DMS 273 treated with DMSO at 0.1 percent for 48 hours (cell line): ENCODE measurements at places on chromosomes 7 and 10.
A peak's percentile ranks its signal among the peaks of the same experiment; 100 is the strongest.

DNA sequence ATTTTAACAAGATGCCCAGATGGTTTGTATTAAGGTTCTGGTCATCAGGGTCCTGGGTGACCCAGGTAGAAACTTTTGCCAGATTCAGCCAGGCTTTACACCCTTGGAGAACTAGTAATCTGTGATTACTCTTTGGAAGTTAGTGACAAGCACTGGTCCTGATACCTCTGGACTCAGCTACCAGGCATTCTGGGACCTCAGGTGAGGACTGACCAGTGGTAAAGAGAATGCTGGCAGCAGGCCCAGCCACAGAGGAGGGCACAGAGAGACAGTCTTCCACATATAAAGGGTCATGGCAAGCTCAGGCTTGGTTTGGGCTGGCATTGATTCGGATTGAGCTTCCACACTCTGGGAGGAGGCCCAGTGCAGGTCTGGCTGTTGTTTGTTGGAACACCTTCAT is 112.0 kb upstream of the CHST15 start:
- no peak for DNase-seq

GRCh38 chr7:28410628-28411531 is 1.4 kb upstream of the CREB5 start:
- no peak for DNase-seq

- DNase-seq = no peak
Observed at GRCh38 chr7:132939495-132939894, 142.4 kb downstream of the CHCHD3 start.

- no peak for DNase-seq
Observed at GRCh38 chr7:74405899-74406512, 47.7 kb upstream of the GTF2IRD1 start.

GRCh38 chr7:584122-584465 is 64.4 kb upstream of the PDGFA start:
- DNase-seq = no peak

- no peak for DNase-seq
Observed at GRCh38 chr10:535051-535450, 154.4 kb downstream of the DIP2C start.

- no peak for DNase-seq
Observed at GRCh38 chr7:37930226-37930948, 9.9 kb downstream of the EPDR1 start.

GRCh38 chr7:150715293-150715692 is 1.1 kb upstream of the GIMAP1 start:
- DNase-seq = no peak

- peak; percentile 73 for DNase-seq
Observed at GRCh38 chr7:70681469-70682350, 450.2 kb upstream of the GALNT17 start.

GRCh38 chr7:73964786-73965185 is 63.2 kb upstream of the ELN start:
- DNase-seq = no peak

DNA sequence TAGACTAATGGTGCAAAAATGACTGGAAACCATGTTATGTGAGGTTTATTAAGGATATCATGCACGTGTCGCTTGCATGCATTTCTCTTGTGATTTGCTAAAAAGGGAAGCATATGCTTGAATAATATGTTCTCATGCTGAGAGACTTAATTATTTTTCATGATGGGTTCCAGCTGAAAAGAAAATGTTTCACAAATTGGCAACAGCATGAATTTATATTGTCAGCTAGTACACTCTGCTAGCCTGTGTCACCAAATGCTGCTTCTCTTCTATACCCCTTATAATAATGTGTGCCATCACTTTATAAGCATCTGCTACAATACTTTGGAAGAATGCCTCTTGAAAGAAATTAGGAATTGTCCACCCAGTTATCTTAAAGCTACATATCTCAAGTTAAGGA is 63.0 kb downstream of the GNAI1 start:
- DNase-seq = no peak

- DNase-seq = no peak
Observed at GRCh38 chr10:127447197-127447596, 101.9 kb upstream of the NPS start.

GRCh38 chr7:47690902-47691558 is 109.1 kb upstream of the TNS3 start:
- DNase-seq = no peak

DNA sequence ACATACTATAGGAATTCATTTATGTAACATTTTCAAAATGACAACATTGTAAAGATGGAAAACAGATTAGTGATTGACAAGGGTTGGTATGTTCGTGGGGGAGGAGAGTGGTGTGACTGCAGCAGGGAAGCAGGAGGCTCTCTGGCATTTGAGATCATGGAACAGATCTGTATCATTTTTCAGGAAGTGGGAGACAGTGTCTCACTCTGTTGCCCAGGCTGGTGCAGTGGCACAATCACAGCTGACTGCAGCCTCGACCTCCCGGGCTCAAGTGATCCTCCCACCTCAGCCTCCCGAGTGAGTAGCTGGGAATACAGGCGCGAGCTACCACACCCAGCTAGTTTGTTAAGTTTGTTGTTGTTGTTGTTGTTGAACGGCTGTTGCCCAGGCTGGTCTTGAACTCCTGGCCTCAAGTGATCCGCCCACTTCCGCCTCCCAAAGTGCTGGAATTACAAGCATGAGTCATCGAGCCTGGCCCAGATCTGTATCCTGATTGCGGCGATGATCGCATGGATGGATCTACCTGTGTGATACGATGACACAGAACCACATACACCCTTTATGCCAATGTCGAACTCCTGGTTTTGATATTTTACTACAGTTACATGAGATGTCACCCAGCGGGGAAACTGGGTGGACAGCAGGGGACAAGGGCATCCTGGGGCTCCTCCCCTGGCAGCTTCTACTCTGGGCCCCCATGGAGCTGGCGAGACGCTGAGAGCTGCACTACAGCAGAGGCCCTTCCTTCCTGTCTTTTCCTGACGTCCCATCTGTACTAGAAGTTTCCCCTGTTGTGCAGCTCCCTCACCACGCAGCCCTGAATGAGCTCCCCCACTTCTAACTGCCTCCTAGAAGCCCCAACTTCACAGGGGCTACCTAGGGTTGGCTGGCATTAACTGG is 12.3 kb upstream of the CYTH3 start:
- DNase-seq = no peak

GRCh38 chr10:96427291-96427690 is 68.5 kb upstream of the OPALIN start:
- no peak for DNase-seq

- DNase-seq = no peak
Observed at GRCh38 chr10:13987446-13987845, 343.3 kb downstream of the FRMD4A start.

DNA sequence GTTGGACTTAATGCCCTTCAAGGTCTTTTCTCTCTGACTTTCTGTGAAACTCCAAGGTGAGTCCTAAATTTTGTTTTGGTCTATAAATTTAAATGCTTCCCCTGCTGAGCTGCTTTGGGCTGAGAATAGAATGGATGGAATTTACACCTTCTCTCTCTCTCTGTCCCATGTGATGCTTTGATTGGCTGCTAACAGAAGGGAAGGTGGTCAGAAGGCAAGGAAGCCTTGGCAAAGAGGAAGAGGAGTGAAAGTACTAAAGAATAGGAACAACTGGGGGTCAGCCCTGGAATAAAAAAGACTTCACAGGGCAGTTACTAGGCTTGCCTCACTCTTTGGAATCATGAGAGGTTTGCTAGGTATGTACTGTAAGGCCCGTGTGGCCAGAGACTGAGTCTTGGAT is 260.2 kb downstream of the AUTS2 start:
- DNase-seq = no peak

DNA sequence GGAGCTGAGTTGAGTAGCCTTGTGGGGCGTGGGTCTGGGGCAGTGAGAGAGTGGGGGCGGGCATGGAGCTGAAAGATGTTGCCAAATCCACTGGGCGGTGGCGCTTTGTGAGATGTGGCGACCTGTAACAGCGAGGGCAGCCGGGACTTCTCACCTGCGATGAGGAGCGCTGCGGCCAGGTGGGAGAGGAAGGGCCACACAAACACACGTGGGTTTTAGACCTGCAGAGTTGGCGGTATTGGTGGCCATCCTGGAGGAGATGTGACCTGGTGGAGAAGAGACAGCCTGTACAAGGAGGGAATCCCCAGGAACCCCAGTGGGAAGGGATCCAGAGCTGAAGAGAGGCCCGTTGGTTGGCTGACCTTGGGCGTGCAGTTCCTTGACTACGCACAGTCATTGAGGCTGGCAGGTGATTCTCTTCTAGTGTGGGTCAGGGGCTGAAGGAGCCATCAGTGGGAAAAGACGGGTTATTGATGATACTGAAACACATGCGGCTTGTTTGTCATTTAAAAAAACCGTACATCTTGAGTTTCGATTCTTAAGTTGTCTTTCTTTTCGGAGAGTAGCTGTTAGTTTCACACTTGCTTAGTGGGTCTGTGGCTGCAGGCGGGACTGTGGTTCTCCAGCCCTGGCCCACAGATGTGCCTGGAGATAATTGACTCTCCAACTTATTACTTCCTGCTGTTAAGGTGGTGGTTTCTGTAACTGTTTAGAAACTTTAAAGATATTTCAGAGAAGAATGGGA is 2.4 kb downstream of the CHST12 start:
- no peak for DNase-seq

GRCh38 chr10:46226232-46226631 is 60.6 kb upstream of the ANTXRL start:
- no peak for DNase-seq

- no peak for DNase-seq
Observed at GRCh38 chr7:30380294-30380693, 95.9 kb downstream of the ZNRF2 start.

GRCh38 chr7:36514289-36515243 is 124.9 kb downstream of the ANLN start:
- DNase-seq = no peak

DNA sequence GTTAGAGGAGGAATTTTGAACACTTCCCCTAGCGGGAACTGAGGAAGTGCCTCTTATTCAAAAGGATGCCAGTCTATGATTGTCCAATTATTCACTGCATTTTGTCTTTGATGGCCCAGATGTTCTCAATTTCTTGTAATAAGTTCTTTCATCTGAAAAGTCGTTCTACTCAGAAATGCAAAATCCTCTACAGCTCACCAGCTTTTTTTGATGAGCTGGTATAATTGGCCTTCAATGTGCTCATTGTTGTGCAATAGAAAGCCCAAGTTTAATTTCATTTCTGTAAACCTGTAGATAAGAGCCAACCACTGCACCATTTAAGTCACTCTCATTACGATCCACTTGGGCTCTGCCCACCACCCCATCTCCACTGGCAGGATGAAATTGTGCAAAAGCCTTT is 978.7 kb upstream of the AUTS2 start:
- no peak for DNase-seq

DNA sequence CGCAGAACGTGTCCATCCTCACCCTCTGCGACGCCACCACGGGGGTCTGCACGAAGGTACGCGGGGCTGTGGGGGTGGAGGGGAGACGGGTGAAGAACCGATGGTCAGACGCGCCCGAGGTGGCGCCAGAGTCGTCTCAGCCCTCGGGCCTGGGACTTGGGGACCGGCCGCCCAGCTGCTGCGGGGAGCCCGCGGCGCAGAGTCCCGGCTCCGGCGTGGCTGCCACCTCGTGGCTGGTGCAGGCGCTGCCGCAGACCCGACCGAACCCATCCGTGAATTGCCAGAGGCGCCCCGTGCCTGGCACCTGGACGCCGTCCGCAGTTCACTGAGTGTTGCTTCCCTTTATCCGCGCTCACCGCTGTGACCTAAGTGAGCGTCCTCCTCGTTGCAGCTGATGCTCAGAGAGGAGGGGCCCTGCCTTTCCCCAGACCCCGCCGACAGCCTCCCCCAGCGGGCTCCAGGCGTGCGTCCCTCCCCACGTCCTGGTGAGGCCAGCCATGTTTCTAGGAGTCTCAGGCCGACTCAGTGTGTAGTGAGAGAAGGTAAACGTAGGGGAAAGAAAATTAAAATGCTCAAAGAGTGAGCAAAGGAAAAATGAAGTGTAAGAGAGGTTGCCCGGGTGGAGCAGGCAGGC is 208.7 kb downstream of the PAXIP1 start:
- DNase-seq = no peak

DNA sequence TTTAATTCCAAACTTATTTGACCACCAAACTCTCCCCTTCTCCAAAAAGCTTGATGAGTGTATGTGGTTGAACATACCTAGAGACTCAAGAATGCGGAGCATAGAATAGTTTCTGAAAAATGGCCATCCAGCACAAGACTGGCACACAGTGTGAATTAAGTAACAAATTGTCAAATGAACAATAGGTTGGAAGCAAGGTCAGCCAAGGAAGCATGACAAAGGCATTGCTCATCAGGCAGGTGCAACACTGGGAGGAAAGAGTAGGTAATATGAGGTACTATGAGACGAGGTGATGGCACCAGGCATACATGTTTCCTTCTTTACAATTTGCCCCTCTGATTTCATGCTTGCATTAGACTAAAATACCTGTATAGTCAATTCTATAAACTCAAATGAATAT is 73.7 kb downstream of the DKK1 start:
- no peak for DNase-seq

DNA sequence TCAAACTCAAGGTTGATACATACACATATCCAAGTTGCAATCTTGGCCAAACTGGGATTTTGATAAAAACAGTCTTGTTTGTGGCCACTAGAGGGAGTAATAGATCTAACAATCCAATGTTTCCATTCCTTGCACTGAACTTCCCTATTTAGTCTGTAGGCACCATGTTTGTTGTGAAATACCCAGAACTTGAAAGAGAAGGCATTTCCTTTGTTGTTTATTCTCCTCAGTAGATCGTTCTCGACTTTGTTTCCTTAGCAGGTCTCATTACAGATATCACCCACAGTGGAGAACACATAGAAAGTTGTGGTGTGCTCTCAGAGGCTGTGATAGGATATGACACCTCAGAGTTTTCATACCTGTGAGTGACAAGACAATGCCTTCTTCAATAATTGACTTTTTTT is 70.3 kb upstream of the MXI1 start:
- DNase-seq = peak; percentile 13

- DNase-seq = no peak
Observed at GRCh38 chr10:33434933-33435332, 100.5 kb upstream of the NRP1 start.

- no peak for DNase-seq
Observed at GRCh38 chr10:3179174-3179573, 6.6 kb upstream of the PITRM1 start.

- no peak for DNase-seq
Observed at GRCh38 chr7:4725014-4725849, 43.1 kb downstream of the FOXK1 start.

- no peak for DNase-seq
Observed at GRCh38 chr7:135313971-135314370, 80.3 kb downstream of the STRA8 start.

GRCh38 chr10:116460219-116460618 is 32.6 kb downstream of the PNLIPRP3 start:
- no peak for DNase-seq

- no peak for DNase-seq
Observed at GRCh38 chr10:47154762-47155161, 145.2 kb upstream of the GDF10 start.

GRCh38 chr10:89327803-89328441 is at the start of gene IFIT3:
IFIT3 (plus strand) TSS chr10:89327997; CDS start chr10:89328074, 77 bp downstream.
- DNase-seq = peak; percentile 31

- DNase-seq = no peak
Observed at GRCh38 chr7:148763622-148764021, 64.9 kb downstream of the CUL1 start.

GRCh38 chr7:43737467-43738127 is 8.3 kb upstream of the COA1 start:
- no peak for DNase-seq
